RPMI7951 (cell line): ENCODE measurements at places on chromosomes 6 and 20. TPM values are rescaled to one million over a fixed set of nuclear protein-coding genes. Genes with fewer than 3 reads are reported as not detected.

- DNase-seq, result no peak
Observed at GRCh38 chr6:151005896-151006632, 140.6 kb downstream of the MTHFD1L start.

DNA sequence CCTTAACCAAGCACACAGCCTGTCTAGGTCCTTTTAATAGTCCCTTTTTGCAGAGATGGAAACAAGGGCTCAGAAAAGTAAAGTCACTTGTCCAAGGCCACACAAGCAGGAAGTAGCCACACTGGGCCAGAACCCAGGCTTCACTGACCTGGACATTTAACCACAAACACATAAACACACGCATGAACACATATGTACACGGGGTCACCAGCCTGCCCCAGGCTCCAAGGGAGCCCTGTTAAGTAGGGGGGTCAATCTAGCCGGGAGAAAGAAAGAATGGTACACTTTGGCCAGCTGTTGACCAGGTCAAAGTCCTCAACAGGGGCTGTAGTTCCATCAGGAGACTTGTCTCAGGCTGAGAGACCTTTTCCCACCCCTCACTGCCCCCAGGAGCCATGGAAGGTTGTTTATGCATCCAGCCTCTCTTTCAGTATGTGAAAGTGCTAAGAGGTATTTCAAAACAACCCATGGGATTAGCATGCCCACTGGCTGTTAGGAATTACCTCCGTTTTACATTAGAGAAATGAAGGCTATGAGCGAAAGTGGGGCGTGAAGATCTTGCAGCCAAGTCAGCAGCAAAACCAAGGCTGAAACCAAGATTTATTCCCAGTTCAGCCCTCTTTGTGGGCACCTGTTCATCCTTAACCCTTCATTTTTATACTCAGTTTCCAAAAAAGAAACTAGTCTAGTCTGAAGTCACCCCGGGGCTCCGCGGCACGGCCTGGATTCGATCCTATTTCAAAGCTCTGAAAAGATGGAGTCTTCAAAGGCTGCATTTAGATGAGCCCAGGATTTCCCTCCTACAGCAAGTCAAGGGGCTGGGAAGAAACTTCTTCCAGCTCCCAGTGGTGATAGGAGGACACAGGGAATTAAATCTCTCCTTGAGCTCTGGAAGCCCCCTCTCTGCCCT lies 9.8 kb downstream of the SDC4 start:
- DNase-seq, result no peak

DNA sequence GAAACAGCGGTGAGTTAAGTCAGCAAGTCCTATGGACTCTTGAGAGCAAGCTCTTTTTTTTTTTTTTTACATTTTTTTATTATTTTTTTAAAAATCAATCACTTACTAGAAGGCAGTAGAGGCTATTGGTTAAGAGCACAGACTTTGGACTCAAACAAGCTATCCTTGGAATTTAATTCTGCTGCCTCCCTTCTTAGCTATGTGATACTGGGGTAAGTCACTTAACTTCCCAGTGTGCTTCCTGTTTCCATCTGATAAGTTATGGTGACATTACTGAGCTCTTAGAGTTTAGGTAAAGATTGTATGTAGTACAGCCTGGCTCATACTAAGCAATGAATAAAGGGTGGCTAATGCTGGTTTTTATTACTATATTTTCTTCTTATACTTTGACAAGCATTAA lies 770.5 kb upstream of the FLRT3 start:
- no peak for DNase-seq

Gene NUDT3
- total RNA-seq, result 18.0 and 19.1 TPM in 2 replicates

Gene SOX18
- 0.12 and 0.20 TPM in 2 replicates for total RNA-seq

Gene RNF144B
- total RNA-seq, result 0.10 TPM in 1 of 2 replicates, not detected in the other

Gene ZNF165
- 0.60 and 1.1 TPM in 2 replicates for total RNA-seq
